Right ventricle myocardium superior (tissue), 1 donor: ENCODE measurements at places on chromosomes 5 and 9. TPM values are rescaled to one million over a fixed set of nuclear protein-coding genes. Genes with fewer than 3 reads are reported as not detected.

The LCN9 gene
- total RNA-seq, result not detected

DNA sequence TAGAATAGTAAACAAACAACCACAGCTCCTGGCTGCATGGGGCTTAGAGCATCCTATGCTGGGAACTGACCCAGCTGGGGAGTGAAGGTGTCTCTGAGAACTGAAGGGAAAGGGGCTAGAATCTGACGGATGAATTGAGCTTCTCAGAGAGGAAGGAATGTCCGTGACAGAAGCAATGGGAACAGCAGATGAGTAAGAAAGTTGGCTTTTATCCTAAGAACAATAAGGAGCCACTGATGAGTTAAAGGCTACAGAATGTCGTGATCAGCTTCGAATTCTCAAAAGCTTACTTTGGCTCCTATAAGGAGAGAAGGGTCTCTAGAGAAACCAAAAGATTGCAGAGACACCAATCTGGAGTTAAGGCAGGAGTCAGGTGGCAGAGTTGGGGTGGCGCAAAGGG is 52.6 kb downstream of the EBF1 start:
- no peak for DNase-seq

The DOLPP1 gene
- 4.4 TPM for total RNA-seq

GRCh38 chr5:142056816-142057696 is 44.2 kb upstream of the GNPDA1 start:
- DNase-seq, result no peak

DNA sequence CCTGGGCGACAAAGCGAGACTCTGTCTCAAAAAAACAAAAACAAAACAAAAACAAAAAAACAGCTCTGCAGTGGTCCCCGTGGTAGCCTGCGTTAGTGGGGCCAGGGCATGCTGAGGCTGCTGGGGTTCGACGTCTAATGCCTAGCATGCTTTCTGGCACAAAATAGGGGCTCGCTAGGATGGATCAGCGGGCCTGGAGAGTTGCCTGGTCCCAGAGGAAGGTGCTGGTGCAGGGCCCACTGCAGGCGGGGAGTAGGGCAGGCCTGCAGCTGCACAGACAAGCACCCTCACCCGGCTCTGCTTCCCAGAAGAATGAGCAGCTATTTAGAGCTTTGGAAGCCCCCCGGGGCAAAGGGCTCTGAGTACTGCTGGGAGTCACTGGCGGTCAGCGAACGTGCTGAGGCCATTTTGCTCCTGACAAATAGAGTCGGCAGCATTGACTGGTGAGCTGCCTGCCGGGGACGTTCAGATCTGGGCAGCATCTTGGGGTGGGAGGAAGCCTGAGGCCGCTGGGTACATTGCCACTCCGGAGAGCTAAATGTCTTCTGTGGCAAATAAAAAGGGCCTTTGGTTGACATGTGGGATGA is 126.7 kb downstream of the OLFM1 start:
- DNase-seq, result peak; percentile 29

GRCh38 chr9:94870793-94871558 is 144.5 kb downstream of the AOPEP start:
- DNase-seq, result peak; percentile 68

The SLC45A2 gene
- total RNA-seq, result not detected

GRCh38 chr5:141882594-141883183 is 4.5 kb upstream of the PCDH1 start:
- no peak for DNase-seq

DNA sequence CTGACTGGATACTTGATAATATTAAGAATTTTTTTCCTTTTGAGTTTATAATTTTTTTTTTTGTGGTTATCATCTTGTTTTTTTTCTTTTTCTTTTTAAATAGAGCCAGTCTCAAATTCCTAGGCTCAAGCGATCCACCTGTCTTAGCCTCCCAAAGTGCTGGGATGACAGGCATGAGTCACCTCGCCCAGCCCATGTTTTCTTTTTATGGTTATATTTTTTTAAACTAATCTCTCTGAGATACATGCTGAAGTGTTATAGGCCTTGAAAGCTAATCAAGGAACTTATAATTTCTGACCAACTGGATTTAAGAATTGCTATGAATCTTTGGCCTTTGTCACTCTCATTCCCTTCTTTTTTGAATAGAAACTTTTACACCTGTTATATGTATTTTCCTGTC is 6.8 kb upstream of the AMACR start:
- DNase-seq, result no peak

DNA sequence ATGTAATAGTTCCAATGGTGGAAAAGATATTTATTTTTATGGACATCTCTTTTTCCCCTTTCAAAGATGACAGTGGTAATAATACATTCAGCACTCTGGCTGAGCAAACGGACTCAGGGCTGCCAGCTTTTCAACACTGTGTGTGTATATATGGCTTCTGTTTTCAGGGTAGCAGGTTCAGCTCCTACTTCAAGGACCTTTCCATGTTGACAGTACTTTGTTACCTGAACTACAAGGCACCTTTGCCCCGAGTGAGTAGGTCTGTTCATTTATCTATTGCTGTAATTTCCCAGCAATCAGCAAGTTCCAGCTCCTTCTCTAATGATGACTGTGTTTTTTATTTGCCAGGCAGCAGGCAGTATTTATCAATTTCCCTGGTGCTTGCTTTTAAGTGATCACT is 387.4 kb upstream of the KIF2A start:
- DNase-seq, result no peak

The SAXO1 gene
- total RNA-seq, result not detected

GRCh38 chr9:7150153-7150890 is 392.5 kb downstream of the KDM4C start:
- no peak for DNase-seq

- no peak for DNase-seq
These were observed 233.6 kb upstream of the SLC24A2 start for GRCh38 chr9:20022410-20022809.

DNA sequence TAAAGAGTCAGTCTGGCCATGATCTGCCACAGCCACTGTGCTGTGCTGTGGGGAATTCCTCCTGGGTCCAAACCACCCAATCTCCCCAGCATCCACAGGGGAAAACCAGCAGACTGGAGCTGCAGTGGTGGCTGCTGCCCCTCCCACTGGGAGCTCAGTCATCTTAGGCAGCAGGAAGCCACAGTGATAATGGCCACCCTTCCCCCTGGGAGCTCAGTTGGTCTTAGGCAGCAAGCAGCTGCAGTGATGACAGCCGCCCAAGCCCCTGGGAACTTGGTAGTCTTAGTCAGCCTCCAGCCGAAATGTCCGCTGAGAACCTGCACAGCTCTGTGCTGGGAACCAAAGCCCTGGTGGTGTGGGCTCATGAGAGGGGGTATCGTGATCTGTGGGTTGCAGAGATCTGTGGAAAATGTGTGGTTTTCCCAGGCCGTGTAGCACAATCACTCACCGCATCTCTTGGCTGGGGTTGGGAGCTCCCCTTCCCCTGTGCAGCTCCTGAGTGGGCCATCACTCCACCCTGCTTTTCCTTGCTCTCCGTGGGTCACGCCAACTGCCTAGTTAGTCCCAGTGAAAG is 38.4 kb upstream of the SMIM15 start:
- no peak for DNase-seq

DNA sequence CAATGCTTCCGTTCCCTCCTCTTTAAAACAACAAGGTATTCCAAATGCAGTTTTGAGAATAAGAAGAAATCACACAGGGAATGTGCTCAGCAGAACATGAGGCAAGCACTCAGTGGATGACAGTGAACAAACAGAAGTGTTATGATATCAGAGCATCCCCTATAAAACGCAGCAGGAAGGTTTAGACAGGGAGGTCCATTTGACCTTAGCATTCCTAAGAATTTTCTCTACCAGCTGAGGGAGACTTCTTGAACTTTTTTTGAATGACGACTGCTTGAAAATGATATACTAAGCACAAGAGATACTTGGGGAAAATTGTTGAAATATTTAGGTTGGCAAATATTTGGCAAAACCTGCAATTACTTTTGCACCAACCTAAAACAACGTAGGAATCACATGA is 3.9 kb downstream of the AMACR start:
- no peak for DNase-seq

DNA sequence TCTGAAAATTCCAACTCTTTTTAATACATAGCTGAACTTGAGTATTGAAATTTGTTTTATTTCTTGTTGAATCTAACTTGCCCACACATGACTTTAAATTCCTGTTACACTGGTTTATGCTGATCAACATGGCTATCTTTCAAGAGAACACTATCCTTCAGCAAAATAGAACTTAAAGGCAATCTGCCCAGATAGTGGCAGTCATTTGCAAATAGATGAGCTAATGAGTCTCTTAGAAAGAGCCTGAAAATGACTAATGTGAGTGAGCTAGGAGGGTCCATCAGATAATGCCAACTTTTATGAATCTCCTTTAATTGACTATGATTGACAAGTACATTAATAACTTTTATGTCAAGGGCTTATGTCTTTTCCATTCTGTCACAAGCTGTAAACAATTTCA is 1360.8 kb upstream of the C9orf72 start:
- no peak for DNase-seq

DNA sequence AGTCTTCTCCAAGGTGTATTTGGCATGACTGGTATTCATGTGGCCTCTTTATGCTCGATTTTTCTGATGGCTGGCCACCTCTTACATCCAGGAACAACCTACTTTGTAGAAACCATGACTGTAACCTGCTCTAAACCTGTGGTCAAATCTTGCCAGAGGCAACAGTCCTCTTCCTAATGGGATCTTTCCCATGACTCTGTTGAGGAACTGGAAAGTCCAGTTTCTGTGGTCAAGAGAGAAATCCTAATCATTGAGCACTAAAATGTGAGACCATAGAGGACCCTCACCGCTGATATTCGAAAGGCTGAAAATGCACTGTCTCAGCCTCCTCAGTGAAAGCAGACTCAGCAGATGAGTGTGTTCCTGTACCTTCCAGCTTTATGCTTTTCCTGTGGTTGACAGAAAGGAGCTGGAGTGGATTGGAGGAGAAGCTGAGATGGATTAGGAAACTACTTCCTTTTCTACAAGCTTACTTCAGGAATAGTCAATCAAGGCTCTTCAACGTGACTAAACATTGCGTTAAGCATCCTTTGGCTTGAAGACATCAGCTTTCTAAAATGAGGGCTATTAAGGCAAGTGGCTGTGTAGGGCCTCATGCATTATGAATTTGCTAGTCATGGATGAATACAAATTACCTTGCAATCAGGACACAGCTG is 69.7 kb upstream of the DAPK1 start:
- no peak for DNase-seq

DNA sequence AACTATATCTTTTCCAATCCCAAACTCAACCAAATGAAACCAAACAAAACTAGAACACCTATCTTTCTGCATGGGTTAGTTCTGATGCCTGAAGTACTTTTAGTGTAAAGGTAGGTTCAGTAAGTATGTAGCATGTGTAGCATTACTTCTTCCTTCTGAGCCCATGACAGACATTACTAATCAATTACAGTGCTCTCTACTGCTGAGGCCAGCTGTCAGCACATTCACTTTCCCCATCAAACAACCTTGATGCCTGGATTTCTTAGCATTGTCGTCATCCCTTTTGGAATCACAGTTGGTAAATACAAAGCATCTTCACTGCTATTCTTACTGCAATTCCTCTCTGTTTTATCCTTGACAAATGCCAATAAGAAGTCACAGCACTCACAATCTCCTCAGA is 103.2 kb downstream of the PTTG1 start:
- DNase-seq, result no peak

DNA sequence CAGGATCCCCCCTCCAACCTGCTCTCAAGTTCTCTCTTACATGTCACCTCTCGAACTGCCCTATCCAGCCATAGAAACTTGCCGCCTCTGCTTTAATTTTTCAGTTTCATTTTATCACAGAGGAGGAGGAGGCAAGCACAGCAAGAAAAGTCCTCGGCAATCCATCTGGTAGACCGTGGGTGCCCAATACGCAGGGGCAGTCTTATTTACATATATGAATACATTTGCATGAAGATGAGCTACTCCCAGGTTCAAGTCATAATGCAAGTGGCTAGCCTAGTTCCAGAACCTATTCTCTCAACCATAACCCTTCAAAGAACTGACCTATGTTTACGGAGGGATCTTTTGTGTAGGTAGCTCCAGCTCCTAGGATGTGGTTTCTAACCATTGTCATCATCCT is 223.2 kb upstream of the PANK3 start:
- DNase-seq, result no peak

The NSMF gene
- total RNA-seq, result 10.0 TPM

DNA sequence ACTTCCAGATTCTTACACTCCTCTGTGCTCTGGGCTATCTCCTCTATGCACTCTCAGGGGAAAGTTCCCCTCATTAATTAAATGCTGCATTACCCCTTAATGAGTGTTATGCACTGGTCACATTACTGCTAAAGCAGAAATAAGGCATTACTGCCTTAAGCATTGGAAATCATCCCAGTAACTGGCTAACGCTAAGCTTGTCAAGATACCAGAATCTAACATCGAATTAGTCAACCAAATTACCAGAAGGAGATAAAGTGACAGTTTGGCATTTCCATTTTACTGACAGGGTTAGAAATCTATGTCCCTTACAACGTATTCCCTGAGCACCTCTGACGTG is 69.5 kb upstream of the FAM169A start:
- no peak for DNase-seq

DNA sequence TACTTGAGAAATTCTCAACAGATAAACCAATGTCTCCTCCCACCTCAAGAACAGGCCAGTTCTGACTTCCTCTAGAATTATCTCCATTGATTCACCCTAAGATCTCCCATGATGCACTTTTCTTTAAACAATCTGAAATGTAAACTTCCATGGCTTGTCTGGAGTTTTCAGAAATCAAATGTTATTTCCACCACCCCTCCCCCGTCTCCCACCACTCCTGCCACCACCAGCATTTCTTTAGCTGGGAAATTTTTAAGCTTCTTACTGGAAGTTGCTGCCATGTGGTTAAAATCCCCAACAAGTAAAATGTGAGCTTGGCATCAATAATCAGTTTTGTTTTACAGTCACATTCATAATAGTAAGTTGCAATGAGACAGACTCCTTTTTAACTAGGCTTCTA is 32.8 kb upstream of the BASP1 start:
- no peak for DNase-seq

GRCh38 chr9:34957492-34958410 is at the start of gene PHF24:
TSS of gene PHF24 (plus strand) at chr9:34958285. CDS start at chr9:34971299, 13,014 bp downstream.
- DNase-seq, result peak; percentile 39

DNA sequence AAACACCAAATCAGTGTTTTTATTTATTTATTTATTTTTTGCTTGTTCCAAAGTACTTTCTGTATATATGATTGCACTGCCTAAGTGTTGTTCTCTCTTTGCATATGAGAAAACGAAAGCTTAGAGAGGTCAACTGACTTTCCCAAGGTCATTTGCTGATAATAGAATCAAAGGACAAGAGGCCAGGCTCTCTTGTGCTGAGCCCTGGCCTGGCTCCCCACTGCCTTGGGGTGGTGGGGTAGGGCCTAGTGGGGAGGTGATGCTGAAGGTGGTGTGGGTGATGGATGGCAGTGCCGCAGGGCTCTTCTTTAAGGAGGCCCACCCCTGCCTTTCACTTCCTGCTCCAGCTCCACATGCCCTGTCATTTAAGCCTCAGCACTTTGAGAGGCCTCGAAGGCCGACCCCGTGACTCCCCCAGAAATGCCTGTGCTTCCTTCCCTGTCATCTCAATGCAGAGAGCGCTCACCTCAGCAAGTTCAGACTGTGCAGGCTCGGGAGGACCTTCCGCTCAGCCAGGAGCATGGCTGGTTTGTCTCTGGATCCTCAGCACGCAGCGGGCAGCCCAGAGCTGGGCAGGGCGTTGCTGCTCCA is 59.5 kb downstream of the SMIM23 start:
- DNase-seq, result no peak

The ANKRD20A1 gene
- 1.6 TPM for total RNA-seq

The IFNA21 gene
- total RNA-seq, result not detected

- no peak for DNase-seq
These were observed 26.4 kb downstream of the ERAP1 start for GRCh38 chr5:96781031-96781971.
